Bladder microvascular endothelial cell (primary cell): ENCODE measurements at places on chromosomes 3 and 15. TPM values are rescaled to one million over a fixed set of nuclear protein-coding genes. Genes with fewer than 3 reads are reported as not detected.

The NAALADL2 gene
- total RNA-seq: 0.44 and 0.65 TPM in 2 replicates

The AVEN gene
- total RNA-seq: 21.0 and 25.7 TPM in 2 replicates

The TIPIN gene
- total RNA-seq: 8.3 and 12.3 TPM in 2 replicates

The AMOTL2 gene
- 70.7 and 145 TPM in 2 replicates for total RNA-seq

The IMP3 gene
- total RNA-seq: 56.8 and 66.0 TPM in 2 replicates

The AP3B2 gene
- not detected in 2 replicates for total RNA-seq

The C3orf20 gene
- total RNA-seq: not detected in 2 replicates

The ZNF662 gene
- total RNA-seq: 0.81 and 3.3 TPM in 2 replicates

The SYNPR gene
- total RNA-seq: not detected in 2 replicates

The RPL39L gene
- 16.1 and 25.3 TPM in 2 replicates for total RNA-seq

The CDHR4 gene
- not detected in 2 replicates for total RNA-seq

The SKOR1 gene
- total RNA-seq: under 0.01 TPM in 1 of 2 replicates, not detected in the other

The ZNF445 gene
- 3.7 and 13.7 TPM in 2 replicates for total RNA-seq

The POMGNT2 gene
- 3.2 and 6.2 TPM in 2 replicates for total RNA-seq

The TMIE gene
- total RNA-seq: 0.16 and 0.31 TPM in 2 replicates

The CAPN3 gene
- total RNA-seq: 0.32 and 0.94 TPM in 2 replicates

The BCL6 gene
- total RNA-seq: 2.1 and 2.3 TPM in 2 replicates

The FETUB gene
- not detected in 2 replicates for total RNA-seq

The XCR1 gene
- total RNA-seq: not detected in 2 replicates

The SAMMSON gene
- total RNA-seq: not detected in 2 replicates

The PIK3CB gene
- total RNA-seq: 11.2 and 30.6 TPM in 2 replicates

The CSPG5 gene
- 0.16 and 1.4 TPM in 2 replicates for total RNA-seq

The HRG gene
- not detected in 2 replicates for total RNA-seq

The IQCF5 gene
- not detected in 2 replicates for total RNA-seq
